ENCODE measurements at places on chromosomes 16 and 17.

- DNase-seq, result no peak
These were observed 409.4 kb upstream of the ERCC4 start for GRCh38 chr16:13510425-13511151.

GRCh38 chr17:42107597-42108576, 4.6 kb downstream of the DHX58 start:
- peak; percentile 76 for DNase-seq

- peak; percentile 88 for DNase-seq
These were observed at the start of gene SENP3 for GRCh38 chr17:7561589-7562207. TSS of gene SENP3 (plus strand) at chr17:7561919. CDS start at chr17:7563077, 1,158 bp downstream.

GRCh38 chr17:9383826-9384225, 191.8 kb downstream of the STX8 start:
- DNase-seq, result no peak

GRCh38 chr16:2898831-2899563, 12.7 kb upstream of the FLYWCH1 start:
- DNase-seq, result no peak

- peak; percentile 86 for DNase-seq
These were observed 82.2 kb downstream of the TNRC6C start for GRCh38 chr17:78040440-78041385.

DNA sequence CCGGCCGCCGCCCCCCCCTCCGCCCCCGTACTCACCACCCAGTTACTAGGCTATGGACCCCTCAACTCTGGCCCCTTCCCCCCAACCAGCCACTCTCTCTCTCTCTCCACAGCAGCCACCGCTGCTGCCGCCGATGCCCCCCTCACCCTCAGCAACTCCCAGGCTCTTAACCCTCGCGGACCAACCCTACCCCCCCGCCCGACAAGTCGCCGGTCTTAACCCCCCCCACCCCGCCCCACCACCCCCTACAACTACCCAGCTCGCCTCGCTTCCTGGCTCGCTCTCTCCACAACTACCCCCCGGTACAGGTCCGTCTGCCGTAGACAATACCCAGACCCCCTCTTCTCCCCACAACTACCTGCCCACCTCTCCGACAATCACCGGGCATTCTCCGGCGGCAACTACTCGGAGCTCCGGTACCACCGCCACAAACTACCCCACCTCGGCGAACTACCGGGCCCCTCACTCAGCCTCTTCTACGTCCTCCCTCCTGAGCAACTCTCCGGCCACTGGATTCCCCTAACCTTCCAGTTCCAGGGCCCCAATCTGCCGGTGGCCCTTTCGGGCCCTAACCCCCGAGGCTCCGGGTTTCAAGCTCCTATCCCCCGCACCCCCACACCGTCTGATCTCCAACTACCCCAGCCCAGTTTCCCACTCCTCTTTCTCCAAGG, 702 bp downstream of the PHF23 start:
- DNase-seq, result no peak

- DNase-seq, result no peak
These were observed 12.0 kb downstream of the EEF2K start for GRCh38 chr16:22217890-22218730.

GRCh38 chr17:81998212-81998611, 20.8 kb downstream of the ASPSCR1 start:
- DNase-seq, result no peak

- DNase-seq, result no peak
These were observed 19.9 kb upstream of the PITPNM3 start for GRCh38 chr17:6576038-6576785.

DNA sequence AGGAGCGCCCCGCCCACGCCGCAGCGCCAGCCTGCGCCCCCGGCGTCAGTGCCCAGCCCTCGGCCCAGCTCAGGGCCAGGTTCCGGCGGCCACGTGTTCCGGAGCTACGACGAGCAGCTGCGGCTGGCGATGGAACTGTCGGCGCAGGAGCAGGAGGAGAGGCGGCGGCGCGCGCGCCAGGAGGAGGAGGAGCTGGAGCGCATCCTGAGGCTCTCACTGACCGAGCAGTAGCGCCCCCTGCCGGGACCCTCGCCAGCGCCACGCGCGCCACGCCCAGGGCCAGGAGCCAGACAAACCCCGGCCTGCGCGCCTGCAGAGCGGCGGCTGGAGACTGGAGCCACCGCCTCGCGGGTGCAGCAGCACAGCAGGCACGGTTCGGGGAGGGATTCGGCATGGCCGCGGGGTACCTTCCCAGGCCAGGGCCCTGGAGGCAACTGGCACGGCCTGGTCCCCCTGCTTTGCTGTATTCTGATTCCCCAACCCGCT, 9.3 kb downstream of the CORO6 start:
- no peak for DNase-seq

GRCh38 chr16:21619765-21620425, 20.5 kb downstream of the METTL9 start:
- no peak for DNase-seq

DNA sequence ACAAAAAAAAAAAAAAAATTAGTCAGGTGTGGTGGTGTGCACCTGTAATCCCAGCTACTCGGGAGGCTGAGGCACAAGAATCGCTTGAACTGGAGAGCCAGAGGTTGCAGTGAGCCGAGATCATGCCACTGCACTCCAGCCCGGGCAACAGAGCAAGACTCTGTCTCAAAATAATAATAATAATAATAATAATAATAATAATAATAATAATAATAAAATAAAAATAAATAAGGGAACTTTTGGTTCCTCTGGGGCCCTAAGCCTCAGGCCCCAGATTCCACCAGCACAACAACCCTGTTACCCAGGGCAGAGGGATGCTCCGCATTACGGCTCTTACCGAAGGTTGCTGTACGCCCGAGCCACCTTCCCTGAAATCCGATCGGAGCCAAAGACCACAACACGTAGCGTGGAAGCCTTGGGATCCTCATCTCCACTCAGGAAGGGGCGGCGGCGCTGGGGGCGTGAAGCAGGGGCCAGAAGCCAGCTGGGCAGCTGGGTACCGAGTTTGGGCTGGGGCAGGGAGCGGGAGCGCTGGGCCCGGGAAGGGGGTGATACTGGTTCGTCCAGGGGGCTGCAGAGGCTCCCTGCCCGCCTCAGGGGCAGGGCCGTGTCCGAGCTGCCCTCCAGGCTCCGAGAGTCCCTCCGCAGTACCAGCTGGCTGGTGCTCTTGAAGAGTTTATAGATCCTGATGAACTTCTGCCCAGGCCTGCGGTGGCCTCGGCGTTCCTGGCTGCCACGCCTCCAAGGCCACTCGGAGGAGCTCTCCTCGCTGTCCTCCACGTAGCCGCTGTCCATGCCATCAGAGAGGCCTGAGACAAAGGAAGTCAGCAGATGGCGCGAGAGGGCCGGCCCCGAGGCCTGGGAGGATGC, 20.6 kb upstream of the PIK3R6 start:
- no peak for DNase-seq

- no peak for DNase-seq
These were observed 62.5 kb downstream of the XYLT1 start for GRCh38 chr16:17408296-17408695.

DNA sequence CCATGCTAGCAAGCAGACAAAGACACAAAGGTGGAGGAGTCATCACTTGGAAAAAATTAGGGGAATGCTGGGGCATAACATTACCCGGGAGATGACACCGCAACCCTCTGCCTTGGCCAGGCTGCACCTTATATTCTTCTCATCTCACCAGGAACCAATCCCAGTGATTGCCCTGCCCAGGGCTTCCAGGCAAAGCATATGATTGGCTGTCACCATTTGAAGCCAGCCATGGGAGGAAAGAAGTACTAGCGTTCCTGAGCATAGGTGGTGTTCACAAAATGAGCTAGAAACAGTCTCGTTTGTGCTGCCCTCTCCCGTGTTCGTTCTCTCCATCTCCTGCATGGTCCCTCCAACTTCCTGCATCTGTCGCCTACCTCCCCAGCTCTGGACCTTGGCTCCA, 29.6 kb downstream of the TEKT5 start:
- no peak for DNase-seq

GRCh38 chr17:77839698-77840512, 118.6 kb upstream of the TNRC6C start:
- no peak for DNase-seq

GRCh38 chr17:42603318-42603717, 5.9 kb downstream of the RETREG3 start:
- no peak for DNase-seq

GRCh38 chr17:45228763-45229539, 7.3 kb downstream of the FMNL1 start:
- DNase-seq, result no peak

DNA sequence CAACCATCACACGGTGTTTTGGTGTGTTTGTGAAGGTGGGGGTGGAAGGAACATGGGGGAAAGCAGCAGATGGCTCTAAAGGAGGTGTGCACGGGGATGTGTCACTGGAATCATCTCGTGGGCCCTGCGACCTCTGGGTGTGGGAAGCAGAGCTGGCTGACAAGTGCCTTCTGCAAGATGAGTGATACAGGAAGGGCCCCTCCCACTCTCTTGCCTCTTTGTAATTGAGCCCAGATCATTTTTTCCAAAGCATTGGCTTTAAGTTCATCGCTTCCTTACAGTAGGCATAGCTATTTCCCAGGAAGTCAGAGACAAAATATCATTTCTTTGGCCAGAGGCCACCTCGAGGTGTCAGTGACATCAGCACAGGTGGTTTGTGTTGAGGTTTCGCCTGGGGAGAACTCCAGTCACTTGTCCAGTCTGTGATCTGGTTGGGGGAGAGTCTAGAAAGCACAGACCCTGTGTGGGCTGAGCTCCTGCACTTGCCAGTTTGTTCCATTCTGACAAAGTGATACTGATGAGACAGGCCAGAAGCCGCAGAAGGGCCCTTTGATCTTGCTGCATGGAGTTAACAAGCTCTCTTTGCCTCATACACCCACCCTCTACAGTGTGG, 20.6 kb upstream of the SNTB2 start:
- no peak for DNase-seq
